Activated T-cell treated with anti-CD3 and anti-CD28 coated beads for 1 hour (primary cell): ENCODE measurements at places on chromosomes 2 and 18.

DNA sequence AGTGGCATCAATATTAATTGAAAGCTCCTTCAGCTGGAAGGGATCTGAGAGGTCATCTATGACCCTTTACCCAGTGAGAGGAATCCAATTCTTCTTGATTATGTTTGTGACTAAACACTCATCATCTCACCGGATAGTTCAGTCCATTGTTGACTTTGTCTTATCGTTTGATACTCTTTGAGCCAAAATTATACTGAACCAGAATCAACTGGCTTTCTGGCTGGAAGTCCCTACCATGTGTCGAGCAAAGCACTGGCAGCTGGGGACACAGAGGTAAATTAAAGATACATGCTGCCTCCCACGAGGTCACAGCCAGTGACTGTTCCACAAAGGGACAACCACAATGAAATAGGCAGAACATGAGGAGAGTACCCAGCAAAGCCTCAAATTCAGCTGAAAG, 91.4 kb upstream of the FHL2 start:
- no peak for DNase-seq

- DNase-seq = no peak
Measured at GRCh38 chr2:205700331-205701132, 18.2 kb downstream of the NRP2 start.

DNA sequence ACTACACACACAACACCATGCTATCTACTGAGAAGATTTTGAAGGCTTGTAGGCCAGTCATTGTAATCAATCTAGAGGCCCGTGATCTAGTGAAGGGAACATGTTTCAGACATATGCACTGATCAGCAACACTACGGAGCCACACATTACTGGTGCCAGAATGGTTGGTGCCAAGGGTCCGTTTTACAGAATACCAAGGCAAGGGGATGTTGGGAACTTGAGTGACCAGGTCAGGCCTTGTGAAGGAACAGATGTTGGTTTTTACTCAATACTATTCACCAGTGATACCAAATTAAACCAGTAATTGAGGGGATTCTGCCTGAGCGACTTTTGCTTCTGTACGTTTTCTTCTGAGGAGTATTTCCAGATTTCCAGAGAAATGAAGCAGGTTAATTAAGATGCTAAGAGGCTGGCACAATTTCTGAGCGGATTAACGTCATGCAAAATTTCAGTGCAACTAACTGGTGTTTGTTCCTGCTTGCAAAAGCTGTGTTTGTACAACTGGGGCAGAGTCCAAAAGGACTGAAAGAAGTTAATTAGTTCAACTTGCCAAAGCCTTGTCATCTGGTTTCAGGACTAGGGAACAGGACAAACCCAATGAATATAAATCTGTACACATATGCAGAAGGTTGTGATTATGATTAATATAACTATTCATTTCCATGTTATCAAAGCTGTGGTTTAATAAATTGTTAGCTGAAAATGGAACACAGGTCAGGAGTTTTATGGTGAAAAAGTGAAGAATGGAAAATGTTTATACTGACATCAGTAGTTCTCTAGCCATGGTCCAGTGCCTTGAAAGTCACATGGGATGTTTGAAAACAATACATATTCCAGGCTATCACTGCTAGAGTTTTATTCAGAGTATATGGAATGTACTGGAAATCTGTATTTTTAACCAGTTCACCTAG, 432.1 kb upstream of the DCC start:
- no peak for DNase-seq

- DNase-seq = no peak
Measured at GRCh38 chr2:186559370-186559769, 30.5 kb upstream of the ITGAV start.

DNA sequence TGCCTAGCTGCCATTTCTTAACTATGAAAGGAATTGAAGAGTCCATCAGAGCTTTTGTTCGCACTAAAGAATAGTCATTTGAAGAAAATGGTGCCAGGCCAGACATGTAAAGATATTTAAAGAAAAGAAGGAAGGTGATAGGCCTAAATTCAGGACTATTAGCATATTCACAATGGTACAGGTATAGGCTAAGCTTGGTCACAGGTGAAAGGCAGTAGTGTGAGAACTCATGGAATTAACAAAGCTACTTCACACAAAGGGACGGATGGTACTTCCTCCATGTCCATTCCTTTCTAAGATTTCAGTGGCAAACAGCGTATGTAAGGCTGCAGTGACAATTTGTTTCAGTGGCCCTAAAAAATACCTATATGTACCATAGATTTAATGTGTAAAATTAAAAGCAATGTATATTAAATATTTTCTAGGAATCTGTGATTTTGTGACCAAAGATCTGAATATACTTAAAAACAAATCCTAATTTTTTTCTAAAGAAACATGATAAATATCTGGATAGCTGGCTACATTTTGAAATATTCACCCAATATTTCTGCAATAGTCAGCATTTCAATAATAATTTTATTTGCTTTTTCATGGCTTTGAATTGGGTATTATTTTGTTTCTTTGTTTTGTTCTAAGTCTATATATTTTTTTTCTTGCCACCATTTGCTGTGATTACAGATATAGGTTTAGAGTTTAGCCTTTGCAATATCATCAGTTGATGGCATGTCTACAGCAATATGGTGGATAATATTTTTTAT, 116.1 kb downstream of the CAMKMT start:
- no peak for DNase-seq

GRCh38 chr2:69777786-69778105, 35.8 kb downstream of the ANXA4 start:
- no peak for DNase-seq

GRCh38 chr2:176692533-176692932, 423.3 kb downstream of the MTX2 start:
- DNase-seq = no peak

DNA sequence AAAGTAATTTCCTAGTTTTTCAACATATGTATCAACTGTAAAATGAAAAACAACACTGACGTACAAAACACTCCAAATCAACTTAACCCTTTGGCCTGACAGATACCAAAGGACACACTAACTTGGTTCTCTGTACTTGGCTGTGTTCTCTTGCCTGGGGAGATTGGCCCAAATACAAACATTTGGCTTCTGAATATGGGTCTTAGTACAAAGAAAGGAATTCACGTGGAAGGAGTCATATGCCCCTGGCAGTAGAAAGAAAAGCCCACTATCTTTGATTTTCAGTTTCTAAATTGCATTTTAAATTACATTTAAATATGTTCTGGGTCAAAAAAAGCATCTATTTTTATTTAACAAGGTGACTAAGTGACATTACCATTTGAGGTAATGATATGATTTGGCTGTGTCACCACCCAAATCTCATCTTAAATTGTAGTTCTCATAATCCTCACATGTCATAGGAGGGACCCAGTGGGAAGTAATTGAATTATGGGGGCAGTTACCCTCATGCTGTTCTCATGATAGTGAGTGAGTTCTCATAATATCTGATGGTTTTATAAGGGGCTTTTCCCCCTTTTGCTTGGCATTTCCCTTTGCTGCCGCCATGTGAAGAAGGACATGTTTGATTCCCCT, 153.6 kb upstream of the CCDC195 start:
- no peak for DNase-seq

DNA sequence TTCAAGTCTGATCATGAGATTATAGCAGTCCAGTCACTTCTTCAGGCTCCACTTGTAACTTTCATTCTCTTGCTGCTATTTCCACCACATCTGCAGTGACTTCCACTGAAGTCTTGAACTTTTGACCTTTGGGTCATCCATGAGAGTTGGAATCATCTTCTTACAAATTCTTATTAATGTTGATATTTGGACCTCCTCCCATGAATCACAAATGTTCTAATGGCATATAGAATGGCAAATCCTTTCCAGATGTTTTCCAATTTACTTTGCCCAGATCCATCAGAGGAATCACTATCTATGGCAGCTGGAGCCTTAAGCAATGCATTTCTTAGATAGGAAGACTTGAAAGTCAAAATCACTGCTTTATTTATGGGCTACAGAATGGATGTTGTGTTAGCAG, 159.4 kb downstream of the LTBP1 start:
- DNase-seq = no peak

GRCh38 chr2:160345071-160345764, 145.1 kb upstream of the ITGB6 start:
- no peak for DNase-seq

DNA sequence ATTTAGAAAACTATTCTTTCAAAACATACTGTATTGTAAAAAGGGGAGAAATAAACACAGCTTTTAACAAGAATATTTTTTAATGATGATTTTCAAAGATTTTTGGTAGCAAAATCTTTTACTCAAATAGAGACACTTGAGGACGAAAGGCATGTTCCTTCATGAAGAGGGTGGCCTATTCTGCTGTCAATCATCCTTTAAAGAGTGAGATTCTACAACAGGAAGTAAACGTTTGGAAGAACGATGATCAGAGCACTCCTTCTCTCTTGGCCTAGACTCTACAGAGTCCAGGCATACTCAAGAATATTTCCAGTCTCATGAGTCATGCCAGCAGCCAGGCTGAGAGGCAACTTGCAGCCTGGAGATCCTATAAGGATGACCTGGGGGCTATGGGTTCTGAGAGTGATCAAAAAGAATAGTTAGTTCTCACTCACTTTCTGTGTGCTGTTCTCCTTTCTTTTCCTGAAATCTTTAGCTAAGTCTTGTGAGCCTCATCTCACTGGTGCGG, 62.4 kb upstream of the TCF4 start:
- DNase-seq = no peak

- no peak for DNase-seq
Measured at GRCh38 chr18:12282442-12283039, 25.5 kb upstream of the TUBB6 start.

GRCh38 chr2:19764998-19765397, 136.8 kb downstream of the TTC32 start:
- DNase-seq = no peak

- no peak for DNase-seq
Measured at GRCh38 chr18:54767098-54767497, 61.2 kb upstream of the RAB27B start.

DNA sequence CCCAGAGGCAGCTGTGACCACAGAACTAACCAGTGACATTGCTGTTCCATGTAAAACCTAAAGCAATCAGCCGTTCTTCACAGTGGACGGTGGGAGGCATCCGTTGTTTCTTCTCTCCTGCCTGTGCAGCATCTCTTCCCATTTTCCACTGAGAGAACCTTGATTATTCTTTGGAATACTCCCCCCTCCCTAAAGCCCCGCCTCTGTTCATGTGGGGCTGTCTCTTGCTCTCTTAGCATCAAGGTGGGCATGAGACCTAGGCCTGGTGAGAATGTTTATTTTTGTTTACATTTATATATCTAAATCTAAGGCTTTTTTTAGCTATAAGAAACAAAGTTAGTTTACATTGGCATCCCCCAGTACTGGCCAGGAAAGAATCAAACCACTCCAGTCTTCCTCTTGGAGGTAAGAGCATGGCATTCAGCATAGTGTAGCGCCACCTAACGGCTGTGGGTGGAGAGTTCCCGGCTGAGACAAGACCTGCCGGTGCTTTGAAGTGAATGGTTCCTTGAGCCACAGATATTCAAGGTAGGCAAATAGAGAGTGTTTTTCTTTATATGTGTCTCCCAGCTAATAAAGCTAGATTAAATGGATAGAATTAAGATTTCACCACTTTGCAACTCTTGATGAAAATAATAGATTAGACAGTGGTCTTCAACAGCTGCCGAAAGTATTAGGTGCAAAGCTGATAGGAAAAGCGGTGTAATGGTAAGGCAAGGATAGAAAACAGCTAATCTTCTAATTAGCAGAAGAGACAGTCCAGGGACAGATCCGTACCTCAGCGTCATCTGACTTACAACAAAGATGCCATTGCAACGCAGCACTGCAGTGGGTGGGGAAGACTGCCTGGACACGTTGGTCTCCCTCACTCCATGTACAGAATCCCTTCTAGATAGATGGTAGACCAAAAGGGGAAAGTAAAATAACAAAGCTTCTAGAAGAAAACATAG, 219.6 kb upstream of the RAB12 start:
- DNase-seq = no peak

DNA sequence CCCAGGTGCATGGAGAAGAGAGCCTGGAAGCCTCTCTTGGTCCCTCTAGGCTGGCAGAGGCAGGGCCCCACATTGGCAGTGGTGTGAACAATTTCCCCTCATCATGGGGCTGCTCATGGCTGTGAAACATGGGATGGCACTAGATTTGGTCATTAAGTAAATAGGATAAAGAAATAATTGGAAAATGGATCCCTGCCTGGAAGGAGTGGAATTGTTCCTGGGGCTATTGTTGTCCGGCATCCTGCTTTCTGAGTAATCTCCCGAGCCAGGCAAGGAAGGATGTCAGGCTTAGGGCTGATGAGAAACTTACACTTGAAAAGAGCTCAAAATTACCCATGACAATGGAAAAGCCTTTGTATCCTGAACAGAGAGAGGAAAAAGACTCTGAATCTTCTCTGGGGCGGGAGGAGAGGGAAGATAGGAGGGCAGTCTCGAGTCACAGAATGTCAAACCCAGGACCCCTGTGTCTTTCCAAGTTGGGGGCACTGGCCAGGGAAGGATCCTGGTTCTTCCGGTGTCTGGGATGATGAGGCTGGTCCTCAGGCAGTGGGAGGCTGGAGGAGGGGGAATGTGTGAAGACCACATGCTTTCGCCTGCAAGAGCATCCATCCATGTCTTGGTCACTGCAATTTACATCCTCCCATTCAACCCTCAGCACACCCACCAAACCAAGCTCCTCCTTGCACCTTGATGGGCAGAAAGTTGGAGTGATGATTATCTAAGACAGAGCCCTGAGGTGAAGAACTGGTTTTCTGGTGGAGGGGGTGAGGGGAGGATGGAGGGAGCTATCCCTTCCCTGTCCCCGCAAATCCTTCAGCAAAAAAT, 27.1 kb upstream of the STEAP3 start:
- no peak for DNase-seq

GRCh38 chr2:239022437-239023260, 174.8 kb downstream of the TWIST2 start:
- DNase-seq = no peak

DNA sequence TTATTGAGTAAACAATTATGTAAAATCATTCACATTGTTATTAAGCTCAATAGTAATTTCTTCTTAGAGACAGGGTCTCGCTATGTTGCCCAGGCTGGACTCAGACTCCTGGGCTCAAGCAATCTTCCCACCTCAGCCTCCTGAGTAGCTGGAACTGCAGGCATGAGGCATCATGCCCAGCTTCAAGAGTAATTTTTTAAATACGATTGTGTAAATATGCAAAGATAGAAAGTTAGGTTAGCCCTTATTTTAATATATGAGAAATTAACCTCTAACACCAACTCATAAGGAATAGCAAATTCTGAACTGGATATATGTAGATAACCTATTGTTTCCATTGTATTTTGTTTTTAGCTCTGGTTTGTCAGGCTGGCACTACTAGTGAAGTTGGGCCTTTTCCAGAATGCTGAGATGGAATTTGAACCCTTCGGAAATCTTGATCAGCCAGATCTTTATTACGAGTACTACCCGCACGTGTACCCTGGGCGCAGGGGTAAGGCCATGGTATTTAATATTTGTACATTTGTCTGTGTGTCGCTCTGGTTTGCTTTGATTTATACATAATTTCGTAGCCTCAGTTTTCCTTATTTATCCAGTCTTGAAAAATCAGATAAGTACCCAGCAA, 44.8 kb downstream of the TRAPPC12 start:
- DNase-seq = no peak

- no peak for DNase-seq
Measured at GRCh38 chr18:45728336-45729010, 4.5 kb downstream of the SLC14A1 start.

- DNase-seq = no peak
Measured at GRCh38 chr2:128313091-128313836, 5.4 kb downstream of the HS6ST1 start.
